Spinal cord (tissue), 10 donors: ENCODE measurements at places on chromosomes 6 and 20. TPM values are rescaled to one million over a fixed set of nuclear protein-coding genes. Genes with fewer than 3 reads are reported as not detected.

CHRNA4 gene
- total RNA-seq = 5.5 TPM

ZNF334 gene
- total RNA-seq = 17.6 TPM

PRND gene
- 27.0 TPM for total RNA-seq

ZNF391 gene
- 6.3 TPM for total RNA-seq

HLA-DRB1 gene
- total RNA-seq = 61.3 TPM

PTCRA gene
- 0.50 TPM for total RNA-seq

LZTS3 gene
- total RNA-seq = 21.4 TPM

SLC22A3 gene
- 16.5 TPM for total RNA-seq
